ENCODE measurements at places on chromosomes 4 and X.

GRCh38 chr4:8835521-8836365 lies 35.9 kb downstream of the HMX1 start:
- no peak for DNase-seq

- no peak for DNase-seq
These were observed 21.4 kb upstream of the SCRG1 start for GRCh38 chr4:173420324-173420752.

DNA sequence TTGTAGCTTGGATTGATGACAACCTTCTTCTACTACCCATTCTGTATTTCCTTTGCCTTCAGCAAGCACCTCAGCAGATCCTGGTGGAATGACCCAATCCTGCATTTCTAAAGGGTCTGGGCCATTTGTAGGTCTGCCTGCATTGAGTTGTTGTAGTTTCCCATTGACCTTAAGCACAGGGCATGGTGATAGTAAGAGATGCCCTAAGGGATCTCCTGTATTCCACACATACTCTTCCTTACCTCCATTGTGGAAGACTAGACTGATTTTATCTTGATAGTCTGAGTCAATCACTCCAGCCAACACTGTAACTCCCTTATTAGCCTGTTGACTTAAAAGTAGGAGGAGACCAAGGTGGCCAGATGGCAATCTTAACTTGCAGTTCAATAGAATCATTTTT lies 184.5 kb downstream of the GRIA2 start:
- no peak for DNase-seq

- no peak for DNase-seq
These were observed 59.7 kb downstream of the PCDH10 start for GRCh38 chr4:133208694-133209285.

- no peak for DNase-seq
These were observed 590 bp downstream of the ARHGEF9 start for GRCh38 chrX:63784346-63784901.

GRCh38 chr4:48526406-48526805 lies 36.4 kb downstream of the ZAR1 start:
- no peak for DNase-seq

GRCh38 chrX:149648932-149649331 lies 17.3 kb upstream of the TMEM185A start:
- DNase-seq: no peak

GRCh38 chr4:17024425-17024824 lies 126.0 kb upstream of the LDB2 start:
- DNase-seq: no peak

DNA sequence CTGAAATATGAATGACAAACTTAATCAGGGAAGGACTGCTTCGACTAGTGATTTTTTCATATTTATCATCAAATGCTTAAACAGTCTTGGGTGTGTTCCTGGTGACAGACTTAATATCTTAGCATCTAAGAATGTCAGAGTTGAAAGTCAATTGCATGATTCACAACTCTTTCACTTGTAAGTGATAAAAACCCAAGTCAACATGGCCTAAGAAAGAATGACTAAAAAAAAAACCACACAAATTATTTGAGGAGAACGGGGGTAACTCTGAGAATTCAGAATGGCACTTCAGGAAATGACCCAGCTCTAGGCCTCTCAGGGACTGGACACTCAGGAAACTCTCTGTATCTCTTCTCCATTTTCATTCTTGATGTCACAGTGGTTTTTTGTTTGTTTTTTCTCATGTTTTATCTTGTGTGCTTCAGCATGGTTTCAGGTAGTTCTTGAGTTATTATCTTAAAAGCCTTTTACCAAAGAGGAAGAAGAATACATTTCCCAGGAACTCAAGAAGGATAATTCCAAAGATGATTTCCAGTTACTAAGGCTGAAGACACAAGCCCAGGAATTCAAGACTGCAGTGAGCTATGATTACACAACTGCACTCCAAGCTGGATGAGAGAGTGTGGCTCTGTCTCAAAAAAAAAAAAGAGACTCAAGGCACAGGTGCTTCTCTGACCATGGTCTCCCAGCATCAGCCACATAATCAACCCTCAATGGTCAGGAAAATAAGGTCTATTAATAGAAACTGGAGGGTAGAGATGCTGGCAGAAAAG lies 1697.8 kb upstream of the IGFBP7 start:
- DNase-seq: no peak

GRCh38 chr4:35975617-35976355 lies 268.5 kb downstream of the ARAP2 start:
- no peak for DNase-seq

GRCh38 chr4:48028696-48029095 lies 12.1 kb downstream of the NIPAL1 start:
- no peak for DNase-seq

GRCh38 chr4:4672402-4672801 lies 130.6 kb upstream of the STX18 start:
- DNase-seq: no peak

DNA sequence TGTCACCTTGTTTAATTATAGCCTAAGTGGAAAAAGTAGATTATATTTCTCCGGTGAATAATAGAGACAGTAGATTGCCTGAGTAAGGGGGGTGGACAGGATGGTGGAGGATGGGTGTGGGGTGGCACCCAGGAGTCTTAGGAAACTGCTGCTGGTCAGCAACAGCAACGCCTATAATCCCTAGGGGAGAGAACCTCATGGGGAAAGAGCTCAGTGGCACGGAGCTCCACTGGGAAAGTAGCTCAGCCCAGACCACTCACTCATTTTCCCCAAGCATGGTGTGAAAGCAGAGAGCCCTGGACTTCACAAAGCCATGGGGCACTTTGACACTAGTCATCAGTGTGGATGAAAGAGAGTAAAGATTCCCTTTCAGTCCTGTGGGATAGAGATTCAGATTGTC lies 31.1 kb downstream of the METTL14 start:
- no peak for DNase-seq

GRCh38 chr4:1206299-1207156 lies 34.1 kb upstream of the SPON2 start:
- DNase-seq: no peak

GRCh38 chr4:149997881-149998421 lies 80.3 kb upstream of the DCLK2 start:
- DNase-seq: no peak

GRCh38 chr4:138611721-138612120 lies 369.6 kb upstream of the SLC7A11 start:
- no peak for DNase-seq

- no peak for DNase-seq
These were observed 37.4 kb upstream of the NDST3 start for GRCh38 chr4:117996891-117997290.

GRCh38 chr4:170872794-170873193 lies 783.0 kb upstream of the AADAT start:
- no peak for DNase-seq

DNA sequence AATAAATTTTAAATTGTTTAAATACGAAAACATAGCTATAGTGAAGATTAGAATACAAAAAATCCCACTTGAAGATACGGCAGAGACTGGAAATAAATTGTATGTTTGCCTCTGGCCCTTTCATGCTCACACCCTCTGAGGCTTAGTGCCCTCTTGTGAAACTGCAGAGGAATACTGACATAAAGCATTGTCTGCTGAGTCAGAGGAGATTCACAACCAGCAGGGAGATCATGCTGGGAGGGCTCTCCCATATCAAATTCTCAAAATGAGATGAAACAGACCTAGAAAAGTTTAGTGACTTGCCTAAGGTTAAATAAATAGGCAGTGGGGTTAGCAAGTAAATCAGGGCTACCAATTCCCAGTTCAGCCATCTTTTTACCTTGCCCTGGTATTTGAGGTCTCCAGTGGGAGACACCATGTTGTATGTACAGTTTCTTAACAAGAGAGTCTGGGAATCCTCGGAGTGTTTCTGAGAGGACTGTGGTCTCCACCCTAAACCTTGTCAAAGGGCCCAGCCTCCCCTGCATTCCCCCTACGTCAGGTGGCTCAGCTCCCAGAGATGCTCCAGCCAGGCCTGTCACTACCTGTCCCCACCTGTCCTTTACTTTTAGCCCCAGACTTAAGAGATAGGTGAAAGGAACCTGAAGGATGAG lies 581.4 kb upstream of the DIPK2B start:
- no peak for DNase-seq

DNA sequence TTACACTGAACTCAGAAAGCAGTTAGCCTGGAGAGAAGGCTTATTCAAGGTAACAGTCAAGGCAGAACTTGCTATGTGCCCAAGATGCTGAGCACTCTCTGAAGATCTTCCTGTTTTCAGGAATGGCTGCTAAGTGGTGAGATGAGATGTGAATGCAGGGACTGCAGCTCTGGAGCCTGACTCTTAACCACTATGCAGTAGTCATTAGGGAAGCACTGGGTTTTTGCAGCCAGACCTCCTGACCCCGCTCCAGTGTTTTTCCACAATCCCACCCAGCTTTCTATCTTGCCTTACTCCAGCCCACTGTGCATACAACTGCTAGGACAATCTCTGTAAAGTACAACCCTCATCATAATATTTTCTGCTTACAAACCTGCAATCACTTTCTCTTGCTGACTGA lies 95.2 kb upstream of the LNX1 start:
- no peak for DNase-seq

DNA sequence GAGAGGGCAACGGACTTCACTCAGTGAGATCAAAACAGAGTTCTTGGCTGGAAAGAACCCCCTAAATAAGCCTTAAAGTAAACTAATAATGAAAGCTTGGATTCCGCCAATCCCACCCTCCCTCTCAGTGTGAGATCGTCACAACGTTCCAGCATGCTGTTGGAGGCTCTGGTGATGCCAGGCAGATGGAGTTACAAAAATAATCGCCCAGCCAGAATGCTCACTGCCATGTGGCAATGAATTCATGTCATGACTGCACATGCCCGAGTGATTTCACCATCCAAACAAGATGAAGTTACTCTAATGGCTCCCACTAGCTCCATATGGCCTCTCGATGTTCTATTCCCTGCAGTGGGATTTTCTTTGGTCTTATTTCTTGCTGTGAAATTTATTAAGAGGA lies 248.0 kb downstream of the SPATA18 start:
- no peak for DNase-seq

DNA sequence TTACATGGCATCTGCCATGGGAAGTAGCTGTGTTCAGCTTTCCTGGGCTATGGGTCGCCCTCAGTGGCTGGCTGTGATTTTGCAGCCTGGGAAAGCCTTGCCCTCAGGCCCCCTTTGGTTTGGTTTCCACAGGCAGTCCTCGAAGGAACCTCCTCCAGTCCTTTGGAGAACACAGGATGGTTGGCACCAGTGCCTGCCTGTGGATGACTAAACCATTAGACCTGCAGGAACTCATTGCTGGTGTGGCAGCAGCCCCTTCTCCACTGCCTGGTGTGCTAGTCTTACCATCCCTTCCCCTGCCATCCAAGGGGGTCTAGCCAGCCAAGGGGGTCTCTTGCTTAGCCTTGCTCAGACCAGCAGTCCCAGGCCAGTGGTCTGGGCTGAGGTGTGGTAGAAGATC lies 71.4 kb upstream of the PJA1 start:
- no peak for DNase-seq

- no peak for DNase-seq
These were observed 578.0 kb downstream of the SPRY1 start for GRCh38 chr4:123974386-123975149.

- DNase-seq: no peak
These were observed 192.1 kb downstream of the IDS start for GRCh38 chrX:149312988-149313387.

GRCh38 chrX:69027181-69028005 lies 137.9 kb downstream of the PJA1 start:
- no peak for DNase-seq

- DNase-seq: no peak
These were observed 349.3 kb upstream of the GALNT7 start for GRCh38 chr4:172819353-172819752.

DNA sequence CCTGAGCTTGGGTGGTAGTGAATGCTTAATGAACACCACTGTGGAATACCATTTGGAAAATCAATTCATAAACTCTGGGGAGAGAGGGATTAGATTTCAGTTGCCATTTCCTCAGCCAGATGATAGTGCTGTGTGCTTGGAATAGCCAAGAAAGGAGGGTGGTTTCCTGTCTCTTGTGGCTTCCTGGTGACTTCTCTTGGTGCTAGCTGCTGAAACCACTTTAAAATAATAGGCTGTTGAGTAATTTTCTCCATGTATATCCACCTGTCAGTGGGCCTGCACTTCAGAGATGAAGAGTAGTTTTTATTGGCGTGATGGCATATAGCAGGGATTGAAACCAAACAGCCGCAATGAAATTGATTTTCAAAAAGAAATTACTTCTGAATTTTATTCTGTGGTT lies 11.8 kb downstream of the EDA start:
- no peak for DNase-seq

GRCh38 chr4:158817562-158818296 lies 48.9 kb downstream of the FNIP2 start:
- no peak for DNase-seq

GRCh38 chr4:89397441-89397840 lies 89.8 kb upstream of the GPRIN3 start:
- DNase-seq: no peak

DNA sequence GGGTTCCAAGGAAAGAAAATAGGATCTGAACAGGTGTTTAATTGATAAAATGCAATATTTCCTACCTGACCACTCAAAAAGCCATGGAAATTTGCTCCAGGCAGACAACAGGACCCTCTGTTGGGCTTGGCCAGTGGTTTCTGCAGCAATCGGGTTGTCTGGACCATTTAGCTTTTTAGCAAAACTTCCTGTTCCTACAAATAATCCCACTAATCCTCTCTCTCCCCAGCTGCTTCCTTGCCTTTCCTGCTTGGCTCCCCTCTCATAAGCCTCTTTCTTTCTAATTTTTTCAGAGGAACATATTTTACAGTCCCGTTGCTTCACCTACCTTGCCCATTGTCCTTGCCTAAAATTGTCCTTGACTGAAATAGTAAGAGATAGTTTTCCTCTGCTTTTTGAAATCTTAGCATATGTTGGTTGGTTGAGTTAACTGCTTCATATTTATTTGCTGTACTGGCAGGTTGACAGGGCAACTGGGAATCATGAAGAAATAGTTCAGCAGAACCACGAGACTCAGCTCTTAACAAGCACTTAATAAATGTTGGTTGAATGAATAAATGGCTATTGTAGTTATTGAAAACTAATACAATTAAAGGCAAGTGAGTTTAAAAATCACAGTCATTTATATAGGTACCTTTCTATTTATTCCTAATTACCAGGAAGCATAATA lies 259.8 kb downstream of the KCNIP4 start:
- DNase-seq: no peak

DNA sequence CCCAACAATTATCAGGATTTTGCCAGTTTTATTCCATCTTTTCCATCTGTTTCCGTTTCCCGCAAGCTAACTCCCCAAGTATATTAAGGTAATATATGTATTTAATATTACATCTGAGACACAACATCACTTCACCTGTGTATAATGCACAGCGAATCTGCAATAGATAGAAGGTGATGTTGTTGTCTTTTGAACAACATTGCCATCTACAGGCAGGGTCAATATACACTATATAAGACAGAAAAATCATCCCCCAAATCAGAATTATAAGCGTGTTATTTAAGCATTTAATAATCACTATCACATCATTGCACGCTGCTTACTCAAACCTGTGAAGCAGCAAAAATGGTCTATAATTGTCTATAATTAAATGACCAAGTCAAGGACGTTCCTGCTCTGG lies 1115.5 kb downstream of the NLGN4X start:
- no peak for DNase-seq

- DNase-seq: no peak
These were observed 125.5 kb upstream of the GIMD1 start for GRCh38 chr4:106494066-106494465.

- DNase-seq: no peak
These were observed 66.4 kb downstream of the AMMECR1 start for GRCh38 chrX:110251526-110251925.

Measured in activated CD4-positive, alpha-beta T cell treated with anti-CD3 and anti-CD28 coated beads, Interleukin-2, amount 50 U/mL, for 4 hours (primary cell).